Caco-2 (cell line): ENCODE measurements at places on chromosomes 7 and 10.

GRCh38 chr7:17690030-17690429 lies 250.3 kb downstream of the SNX13 start:
- DNase-seq: no peak

DNA sequence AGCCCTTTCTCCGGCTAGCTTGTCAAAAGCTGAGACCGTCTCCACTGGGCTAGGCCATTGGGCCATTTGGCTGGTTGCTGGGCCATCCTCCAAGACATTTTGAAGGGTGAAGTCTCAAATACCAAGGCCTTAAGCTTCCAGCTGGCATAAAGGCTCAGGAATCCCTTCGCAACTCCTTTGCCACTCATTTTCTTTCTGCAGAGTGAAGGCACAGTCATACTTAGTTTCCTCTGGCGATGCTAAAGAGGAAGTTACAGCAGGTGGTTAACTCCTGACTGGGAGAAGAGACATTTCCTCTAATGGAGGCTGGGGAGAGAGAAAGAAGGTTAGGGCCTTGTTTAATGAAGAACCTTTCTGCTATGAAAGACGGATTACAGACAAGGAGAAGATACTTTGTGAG lies 4.8 kb upstream of the REPIN1 start:
- DNase-seq: no peak

- DNase-seq: no peak
Observed at GRCh38 chr10:1266033-1266802, 210.0 kb downstream of the WDR37 start.

DNA sequence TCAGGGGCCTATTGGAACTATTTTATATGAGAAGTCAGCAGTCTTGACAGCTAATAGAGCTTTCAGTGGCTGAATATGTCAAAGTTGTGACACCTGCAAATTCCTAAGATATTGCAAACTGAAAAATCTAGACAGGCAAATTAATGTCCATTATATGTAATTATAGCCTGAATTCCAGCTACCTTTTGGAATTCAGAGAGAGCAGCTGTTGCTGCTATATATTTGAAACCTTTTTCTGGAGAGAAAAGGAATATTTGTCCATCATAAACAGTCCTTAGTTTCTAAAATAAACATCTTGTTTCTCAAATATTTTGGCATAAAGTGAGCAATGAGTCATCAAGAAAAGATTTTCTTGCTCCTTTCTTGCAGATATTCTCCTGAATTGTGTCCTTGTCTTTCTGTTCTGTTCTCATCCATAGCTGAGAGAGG lies 408.9 kb upstream of the SEMA3D start:
- no peak for DNase-seq

DNA sequence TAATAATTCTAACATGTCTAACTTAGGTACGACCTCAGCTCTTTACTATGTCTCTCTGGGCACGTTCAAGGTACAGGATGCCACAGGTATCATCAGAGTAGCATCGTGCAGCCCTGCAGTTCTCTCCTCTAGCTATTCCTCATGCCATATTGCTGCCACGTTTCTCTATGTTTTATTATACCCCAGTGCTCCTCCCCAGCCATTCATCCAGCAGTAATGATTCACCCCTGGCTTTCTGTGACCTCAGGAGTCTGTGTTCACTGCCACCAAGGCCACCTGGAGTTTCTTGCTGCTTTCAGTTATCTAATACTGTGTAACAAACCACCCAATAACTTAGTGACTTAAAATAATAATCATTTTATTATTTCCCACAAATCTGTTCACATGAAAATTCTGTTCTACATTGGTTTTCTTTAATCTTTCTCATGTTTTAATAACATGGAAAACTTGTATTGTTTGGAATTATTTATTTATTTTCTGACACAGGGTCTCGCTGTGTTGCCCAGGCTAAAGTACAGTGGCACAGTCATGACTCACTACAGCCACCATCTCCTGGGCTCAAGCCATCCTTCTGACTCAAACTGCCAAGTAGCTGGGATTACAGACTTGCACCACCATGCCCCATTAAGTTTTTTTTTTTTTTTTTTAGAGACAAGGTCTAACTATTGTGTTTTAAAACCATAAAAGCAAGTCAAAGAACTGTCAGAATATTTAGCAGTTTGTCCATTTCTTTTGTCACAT lies 21.8 kb downstream of the REEP3 start:
- DNase-seq: no peak

- DNase-seq: no peak
Observed at GRCh38 chr7:45576249-45576929, 2.2 kb downstream of the ADCY1 start.

DNA sequence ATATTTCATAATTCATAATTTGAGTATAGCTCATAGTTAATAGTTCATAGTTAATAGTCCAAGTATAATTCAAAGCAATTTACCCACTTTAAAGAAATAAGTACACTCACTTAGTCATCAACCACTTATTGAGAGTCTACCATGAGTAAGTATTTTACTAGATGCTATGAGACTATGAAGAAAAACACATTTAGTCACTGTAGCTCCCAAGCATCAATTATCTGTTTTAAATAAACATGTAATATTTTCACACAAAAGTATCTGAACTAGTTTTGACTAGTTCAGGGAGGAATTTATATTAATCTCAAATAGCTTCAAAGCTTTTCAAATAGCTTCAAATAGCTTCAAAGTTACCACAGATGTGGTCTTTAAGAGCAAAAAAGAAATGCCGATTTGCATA lies 119.2 kb downstream of the ANK3 start:
- DNase-seq: no peak

GRCh38 chr7:138116141-138116540 lies 39.9 kb downstream of the AKR1D1 start:
- DNase-seq: peak; percentile 30

- DNase-seq: no peak
Observed at GRCh38 chr7:135553346-135553745, 4.4 kb upstream of the NUP205 start.

DNA sequence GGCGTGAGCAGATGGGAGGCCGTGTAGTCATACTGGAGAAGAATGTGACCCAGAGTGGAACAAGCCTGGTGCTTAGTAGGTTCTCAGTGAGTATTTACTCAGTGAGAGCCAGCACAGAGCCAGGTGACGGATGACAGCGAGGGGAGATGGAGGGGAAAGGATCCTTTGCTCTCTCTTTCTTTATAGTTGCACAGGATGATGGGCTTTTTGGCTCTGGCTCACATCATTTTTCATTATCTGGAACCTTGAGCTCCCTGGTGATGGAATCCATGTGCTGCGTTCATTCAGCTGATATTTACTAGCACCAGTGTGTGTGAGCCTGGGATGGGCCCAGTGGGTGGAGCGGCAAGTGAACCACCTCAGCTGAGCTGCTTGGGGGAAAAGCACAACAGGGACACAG lies 17.2 kb downstream of the BTBD16 start:
- DNase-seq: no peak

DNA sequence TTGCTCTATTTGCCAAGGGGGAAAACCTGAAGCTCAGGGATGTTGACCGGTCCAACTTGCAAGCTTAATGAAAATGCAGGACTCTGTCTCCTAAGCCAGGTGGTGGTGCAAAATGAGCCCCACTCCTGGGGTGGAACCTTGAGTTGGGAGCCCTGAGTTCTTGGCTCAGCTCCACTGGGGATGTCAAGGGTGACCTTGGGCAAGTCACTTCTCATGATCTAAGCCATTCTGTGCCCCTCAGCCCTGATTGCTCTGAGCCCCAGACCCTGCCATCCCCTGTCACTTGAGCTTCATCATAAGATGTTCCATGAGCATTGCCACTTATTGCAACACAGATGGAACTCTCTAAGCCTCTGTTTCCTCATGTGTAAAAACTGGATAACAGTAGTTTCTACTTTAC lies 33.9 kb downstream of the MYL10 start:
- no peak for DNase-seq

DNA sequence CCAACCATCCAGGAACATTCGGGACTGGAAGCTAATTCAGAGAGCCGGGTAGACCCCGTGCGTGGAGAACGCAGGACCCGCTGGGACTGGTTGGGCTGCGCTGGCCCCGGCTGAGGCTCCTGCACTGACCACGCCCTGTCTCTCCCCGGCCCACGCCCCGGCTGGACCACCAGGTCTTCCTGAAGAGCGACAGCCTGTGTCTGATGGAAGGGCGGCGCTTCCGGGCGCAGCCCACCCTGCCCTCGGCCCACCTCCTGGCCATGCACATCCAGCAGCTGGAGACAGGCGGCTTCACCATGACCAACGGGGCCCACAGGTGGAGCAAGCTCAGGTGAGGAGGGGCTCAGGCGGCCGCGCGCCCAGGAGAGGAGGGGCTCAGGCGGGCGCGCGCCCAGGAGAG lies 10.2 kb upstream of the UTF1 start:
- DNase-seq: no peak

GRCh38 chr10:132665946-132666704 lies 119.8 kb downstream of the NKX6-2 start:
- no peak for DNase-seq

GRCh38 chr7:133609806-133610205 lies 356.9 kb downstream of the EXOC4 start:
- DNase-seq: no peak

GRCh38 chr7:26723129-26723528 lies 141.3 kb downstream of the SKAP2 start:
- DNase-seq: no peak

DNA sequence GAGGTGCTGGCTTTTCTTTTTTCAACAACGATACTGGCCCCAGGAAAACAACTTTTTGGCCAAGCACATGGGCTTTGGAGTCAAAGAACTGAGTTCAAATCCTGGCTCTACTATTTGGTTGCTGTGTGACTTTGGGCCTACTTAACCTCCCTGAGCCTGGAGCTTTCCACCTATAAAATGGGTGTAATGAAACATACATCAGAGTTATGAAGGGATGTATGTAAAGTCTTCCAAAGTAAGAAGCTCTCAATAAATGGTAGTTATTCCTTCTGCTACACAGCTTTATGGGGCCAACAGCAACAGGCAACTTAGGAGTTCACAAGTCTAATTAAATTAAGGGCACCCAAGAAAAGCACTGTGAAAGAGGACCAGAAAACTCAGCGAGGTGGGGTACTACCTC lies 33.0 kb downstream of the ZNF777 start:
- DNase-seq: no peak

- DNase-seq: no peak
Observed at GRCh38 chr10:129695671-129696070, 228.6 kb downstream of the MGMT start.

GRCh38 chr10:50593523-50594376 lies 30.0 kb downstream of the SGMS1 start:
- DNase-seq: no peak

DNA sequence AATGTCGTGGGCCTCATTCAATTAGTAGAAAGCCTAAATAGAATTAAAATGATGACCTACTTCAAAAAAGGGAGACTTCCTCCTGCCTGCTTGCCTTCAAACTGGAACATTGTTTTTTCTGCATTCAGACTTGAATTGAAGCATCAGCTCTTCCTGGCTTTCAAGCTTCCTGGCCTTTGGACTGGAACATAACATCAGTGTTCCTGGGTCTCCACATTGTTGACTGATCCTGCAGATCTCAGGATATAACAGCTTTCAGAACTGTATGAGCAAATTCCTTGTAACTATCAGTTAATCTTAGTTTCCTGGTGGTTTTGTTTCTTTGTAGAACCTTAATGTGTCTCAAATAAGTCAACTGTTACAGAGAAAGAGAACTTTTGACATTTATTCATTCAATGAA lies 18.6 kb downstream of the MAGI2 start:
- DNase-seq: no peak

GRCh38 chr10:79112881-79113431 lies 44.2 kb downstream of the ZMIZ1 start:
- DNase-seq: no peak

- no peak for DNase-seq
Observed at GRCh38 chr10:110528224-110528996, 30.7 kb downstream of the DUSP5 start.

GRCh38 chr7:134922720-134923704 lies 63.3 kb upstream of the AGBL3 start:
- DNase-seq: no peak

DNA sequence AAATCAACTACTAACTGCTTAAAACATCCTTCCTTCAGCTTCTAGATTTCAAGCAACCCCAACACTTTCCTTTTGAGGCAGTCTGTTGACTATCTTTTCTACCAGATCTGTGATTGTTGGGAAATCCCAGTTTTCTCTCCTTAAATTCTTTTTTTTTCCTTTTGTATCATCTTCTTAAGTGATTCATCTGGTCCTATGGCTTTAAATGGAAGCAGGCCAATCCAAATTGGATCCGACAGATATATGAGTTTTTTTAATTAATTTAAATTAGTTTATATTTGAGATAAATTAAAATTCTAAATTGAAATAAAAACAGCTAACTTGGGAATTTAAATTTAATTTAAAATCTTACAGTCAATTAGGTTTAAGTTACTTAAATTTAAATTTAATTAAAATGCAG lies 151.2 kb upstream of the PCLO start:
- DNase-seq: no peak

DNA sequence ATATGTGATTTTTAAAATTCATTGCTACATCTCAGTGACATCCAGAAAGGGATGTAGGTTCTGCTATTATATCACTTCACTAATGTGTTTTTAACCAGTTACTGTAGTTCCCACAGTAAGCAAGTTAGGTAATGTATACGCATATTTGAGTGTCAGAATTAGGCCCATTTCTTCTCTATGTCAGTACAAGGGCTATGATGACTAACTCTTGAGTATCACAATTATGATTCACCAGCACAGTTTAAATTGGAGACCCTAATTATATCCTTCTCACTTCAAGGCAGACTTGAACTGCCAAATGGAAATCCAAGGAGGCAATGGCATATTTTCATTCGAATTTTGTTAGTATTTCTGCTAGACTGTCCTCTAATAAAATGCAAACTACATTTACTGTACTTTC lies 23.6 kb downstream of the BZW2 start:
- DNase-seq: no peak

DNA sequence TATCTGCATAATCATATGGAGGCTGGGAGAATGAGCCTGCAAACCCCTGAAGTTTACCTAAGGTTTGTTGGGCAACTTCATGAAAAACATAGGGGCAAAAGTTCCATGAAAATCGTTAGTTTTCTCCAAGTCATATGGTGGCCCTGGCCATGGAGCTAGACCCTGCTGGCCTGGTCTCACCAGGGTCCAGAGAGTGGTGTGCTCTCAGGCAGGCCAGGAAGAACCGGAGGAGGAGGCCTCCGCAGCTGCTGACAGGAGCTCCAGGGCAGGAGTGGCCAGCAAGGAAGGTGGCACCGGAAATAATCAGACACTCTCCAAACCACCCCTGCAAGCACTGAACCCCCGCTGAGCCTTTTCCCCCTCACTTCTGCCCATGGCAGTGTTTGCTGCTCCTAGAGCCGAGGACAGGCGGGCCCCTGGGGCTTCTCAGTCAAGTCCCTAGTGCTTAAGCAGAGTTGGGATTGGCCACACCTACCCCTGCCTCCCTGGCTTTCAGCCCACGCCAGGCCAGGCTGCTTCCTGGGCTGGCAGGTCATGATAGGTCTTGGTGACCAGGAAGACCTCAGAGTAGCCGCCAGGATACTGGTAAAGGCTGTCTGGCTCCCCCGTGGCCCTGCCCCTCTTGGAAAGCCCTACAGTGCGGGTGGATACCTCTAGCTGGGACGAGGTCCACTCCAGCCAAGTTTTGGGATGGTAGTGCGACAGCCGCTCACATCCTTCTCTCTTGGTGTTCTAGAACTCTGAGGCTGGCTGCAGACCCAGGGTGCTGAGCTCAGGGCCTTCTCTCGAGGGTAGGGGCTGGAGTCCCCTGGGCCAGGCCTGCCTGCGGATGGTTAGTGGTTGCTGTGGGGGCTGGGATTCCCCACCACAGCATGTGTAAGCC lies 242.8 kb downstream of the MGMT start:
- DNase-seq: no peak
